Lower lobe of right lung (tissue), 2 donors: ENCODE measurements at places on chromosomes 12 and 14. TPM values are rescaled to one million over a fixed set of nuclear protein-coding genes. Genes with fewer than 3 reads are reported as not detected.

Gene CLEC14A
- total RNA-seq = 57.0 TPM

Gene OR4E2
- total RNA-seq = not detected

Gene KIF5A
- total RNA-seq = 0.09 TPM

Gene OR6C2
- not detected for total RNA-seq

Gene CTSG
- 12.2 TPM for total RNA-seq

Gene TUNAR
- total RNA-seq = not detected

Gene RNF212B
- not detected for total RNA-seq

Gene B4GALNT1
- total RNA-seq = 0.89 TPM

Gene RHOJ
- 29.2 TPM for total RNA-seq

Gene SERPINA1
- total RNA-seq = 994 TPM
